ENCODE measurements at places on chromosomes 13 and 19.
A peak's percentile ranks its signal among the peaks of the same experiment; 100 is the strongest.

DNA sequence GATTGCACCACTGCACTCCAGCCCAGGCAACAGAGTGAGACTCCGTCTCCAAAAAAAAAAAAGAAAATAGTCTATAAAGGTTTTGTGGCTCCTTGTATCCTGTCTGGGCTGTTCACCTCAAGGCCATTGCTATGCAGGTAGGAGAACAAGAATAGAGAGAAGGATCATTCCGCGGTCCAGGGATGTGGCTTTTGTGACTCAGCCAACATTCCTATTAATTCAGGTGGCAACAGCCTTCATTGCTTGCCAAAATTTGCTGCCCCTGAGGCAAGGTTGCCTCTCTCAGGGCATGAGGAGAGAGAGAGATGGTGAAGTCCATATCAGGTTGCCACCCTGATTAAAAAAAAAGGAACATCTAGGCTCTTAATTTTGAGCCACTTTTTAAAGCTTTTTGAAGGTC lies 8.0 kb downstream of the ZNF551 start:
- no peak for DNase-seq

GRCh38 chr13:25281935-25282332 lies 5.4 kb downstream of the MTMR6 start:
- DNase-seq: no peak

DNA sequence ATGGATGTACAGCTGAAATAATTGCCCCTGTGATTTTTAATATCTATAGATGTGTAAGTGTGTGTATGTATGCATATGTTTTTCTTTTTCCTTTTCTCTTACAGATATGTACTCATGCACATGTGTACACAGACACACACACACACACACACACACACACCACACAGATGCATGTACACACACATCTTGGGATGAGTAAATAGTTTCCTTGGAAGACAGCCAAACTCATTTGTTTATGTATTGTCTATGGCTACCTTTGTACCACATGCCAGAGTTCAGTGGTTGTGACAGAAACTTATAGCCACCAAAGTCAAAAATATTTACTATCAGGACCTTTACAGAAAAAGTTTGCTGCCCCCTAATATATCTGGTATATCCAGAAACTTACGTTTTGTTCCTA lies 192.6 kb downstream of the MAB21L1 start:
- no peak for DNase-seq

DNA sequence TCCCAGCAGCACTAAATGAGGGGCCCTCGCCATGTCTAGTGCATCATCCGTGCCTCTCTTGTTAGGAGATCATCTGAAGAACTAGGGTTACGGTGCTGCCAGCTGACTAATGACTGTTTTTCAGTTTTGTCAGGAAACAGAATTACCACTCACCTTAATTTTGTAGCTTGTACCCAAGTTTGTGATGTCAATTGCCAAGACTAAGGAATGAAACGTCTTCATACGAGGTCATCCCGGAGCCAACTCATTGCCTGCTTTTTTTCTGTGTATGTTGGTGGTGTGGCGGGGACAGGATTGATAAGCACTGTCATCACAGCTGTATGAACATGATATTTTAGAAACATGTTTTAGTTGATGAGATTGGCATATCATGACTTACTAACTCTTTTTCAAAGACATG lies 100.6 kb downstream of the TNFRSF19 start:
- no peak for DNase-seq

GRCh38 chr13:95588134-95588533 lies 35.6 kb downstream of the CLDN10 start:
- DNase-seq: no peak

GRCh38 chr19:18594824-18595373 lies 6.3 kb downstream of the REX1BD start:
- no peak for DNase-seq

DNA sequence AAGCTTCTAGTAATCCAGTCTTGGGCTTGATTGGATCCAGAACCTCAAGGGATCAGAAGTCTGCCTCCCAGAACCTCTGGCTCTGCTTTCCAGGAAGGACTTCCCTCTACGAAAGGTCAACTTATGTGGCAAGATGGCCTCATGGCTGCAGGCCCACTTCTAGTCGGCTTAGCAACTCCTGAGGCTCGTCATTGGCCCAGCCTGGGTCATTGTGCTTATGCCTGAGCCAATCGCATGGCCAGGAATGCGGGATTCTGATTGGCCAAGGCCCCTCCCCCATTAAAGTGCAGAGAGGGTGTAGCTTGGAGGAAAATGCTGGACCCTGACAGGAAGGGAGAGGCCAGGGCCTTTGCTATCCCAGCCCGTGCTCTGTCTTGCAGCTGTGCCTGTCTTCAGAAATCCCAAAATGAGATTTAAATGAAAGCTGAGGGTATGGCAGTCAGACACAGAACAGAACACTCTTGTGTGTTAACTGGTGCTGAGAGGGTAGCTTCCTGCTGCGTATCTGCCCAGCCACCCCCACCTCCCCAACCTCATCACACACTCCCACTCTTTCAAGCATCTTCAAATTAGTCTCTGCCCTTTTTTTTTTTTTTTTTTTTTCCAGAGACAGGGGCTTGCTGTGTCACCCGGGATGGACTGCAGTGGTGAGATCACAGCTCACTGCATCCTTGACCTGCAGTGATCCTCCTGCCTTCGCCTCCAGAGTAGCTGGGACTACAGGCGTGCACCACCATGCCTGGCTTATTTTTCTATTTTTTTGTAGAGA lies 5.5 kb upstream of the CCNE1 start:
- DNase-seq: no peak

GRCh38 chr19:46564701-46565100 lies 36.4 kb upstream of the CALM3 start:
- DNase-seq: no peak

DNA sequence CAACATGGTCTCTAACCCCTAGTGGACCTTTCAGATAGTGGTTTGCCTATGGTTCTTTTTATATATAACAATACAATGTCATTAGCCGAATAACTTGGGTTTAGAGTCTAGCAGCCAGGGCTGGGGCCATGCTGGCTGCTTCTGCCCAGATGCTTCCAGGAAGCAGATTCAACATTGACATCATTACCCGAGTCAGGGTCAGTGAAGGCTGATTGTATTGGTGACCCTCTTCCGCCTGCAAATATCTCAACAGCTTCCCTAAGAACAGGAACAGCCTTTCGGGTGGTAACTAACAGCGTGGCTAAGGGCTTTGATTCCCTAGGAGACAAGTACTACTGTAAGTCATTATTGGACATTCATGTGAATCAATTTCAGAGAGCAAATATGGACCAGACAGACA lies 476.4 kb downstream of the UQCRFS1 start:
- DNase-seq: no peak

DNA sequence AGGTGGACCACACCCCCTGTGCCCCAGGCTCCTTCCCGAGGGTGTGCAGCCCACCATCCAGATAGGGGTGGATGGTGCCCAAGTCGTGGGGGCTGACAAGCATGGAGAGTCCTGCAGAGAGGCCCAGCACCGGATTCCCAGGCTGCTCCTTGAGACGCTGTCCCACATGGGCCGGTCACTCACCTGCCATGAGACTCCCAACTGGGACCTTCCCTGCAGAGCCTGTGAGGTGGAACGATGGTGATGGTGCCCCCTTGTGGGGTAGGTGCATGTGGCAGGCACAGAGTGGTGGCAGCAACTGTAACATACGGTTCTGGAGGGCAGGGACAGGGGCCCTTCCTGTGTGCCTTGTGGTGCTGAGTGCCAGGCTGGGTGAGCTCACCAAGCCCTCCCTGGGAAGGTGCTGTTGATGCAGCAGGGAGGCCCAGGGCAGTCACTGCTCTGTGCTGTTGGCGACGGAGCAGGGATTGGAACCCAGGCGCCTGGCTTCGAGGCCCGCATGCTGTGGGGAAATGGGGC lies 33.1 kb downstream of the PPP1R37 start:
- peak; percentile 27 for DNase-seq

Measured in stimulated activated CD4-positive, alpha-beta T cell treated with anti-CD3 and anti-CD28 coated beads, TNF-alpha, amount 100 ng/mL, for 1 hour (primary cell).